ENCODE measurements at places on chromosomes 6 and 20.

DNA sequence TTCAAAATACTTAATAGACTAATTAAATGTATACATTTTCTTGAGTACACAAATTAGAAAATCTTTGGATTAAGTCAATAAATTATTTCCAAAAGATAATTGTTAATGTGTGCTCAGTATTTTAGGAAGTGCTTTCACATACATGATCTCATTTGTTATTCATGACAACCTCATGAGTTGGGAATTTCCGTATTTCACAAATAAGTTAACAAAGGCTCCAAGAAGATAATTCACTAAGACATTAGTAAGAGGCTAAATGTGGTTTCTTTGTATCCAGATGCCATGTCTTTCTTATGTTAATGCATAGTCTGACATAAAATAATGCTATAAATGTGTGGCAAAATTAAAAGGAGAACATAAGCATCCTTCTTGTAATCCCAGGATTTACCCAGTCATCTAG is 79.5 kb upstream of the TCF21 start:
- DNase-seq, result no peak

DNA sequence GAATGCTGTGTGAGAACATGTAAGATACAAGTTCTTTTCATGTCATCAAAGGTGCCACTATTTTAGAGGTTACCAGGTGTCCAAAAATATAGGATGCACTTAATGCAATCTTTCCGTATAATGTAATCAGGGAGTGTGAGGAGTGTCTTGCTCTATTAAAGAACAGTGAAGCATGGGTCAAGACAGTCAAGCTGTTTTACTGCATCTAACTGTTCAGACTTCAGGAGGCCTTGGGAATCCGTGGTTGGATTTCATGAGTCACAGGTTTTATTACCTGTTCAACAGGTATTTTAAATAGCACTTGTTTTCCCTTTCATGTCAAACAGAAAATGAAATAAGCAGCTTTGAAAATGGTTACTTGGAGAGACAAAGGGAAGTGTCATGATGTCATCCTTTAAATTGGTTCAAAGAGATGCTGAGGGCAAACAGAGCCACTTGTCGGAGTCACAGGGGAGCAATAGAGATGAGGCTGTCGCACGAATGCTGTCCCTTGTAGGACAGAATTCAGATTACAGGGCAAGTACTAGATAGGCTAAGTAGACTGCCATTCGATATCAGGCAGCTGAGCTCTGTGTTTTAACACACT is 621.5 kb downstream of the QKI start:
- no peak for DNase-seq

- DNase-seq, result no peak
Measured at GRCh38 chr20:13898012-13898612, 92.3 kb downstream of the SEL1L2 start.

GRCh38 chr6:42123379-42124103 is 18.9 kb downstream of the C6orf132 start:
- no peak for DNase-seq

GRCh38 chr6:161000632-161001031 is 9.1 kb downstream of the MAP3K4 start:
- no peak for DNase-seq

- DNase-seq, result no peak
Measured at GRCh38 chr6:49782293-49782692, 4.8 kb downstream of the PGK2 start.

- DNase-seq, result no peak
Measured at GRCh38 chr6:45880159-45880558, 135.5 kb downstream of the CLIC5 start.

DNA sequence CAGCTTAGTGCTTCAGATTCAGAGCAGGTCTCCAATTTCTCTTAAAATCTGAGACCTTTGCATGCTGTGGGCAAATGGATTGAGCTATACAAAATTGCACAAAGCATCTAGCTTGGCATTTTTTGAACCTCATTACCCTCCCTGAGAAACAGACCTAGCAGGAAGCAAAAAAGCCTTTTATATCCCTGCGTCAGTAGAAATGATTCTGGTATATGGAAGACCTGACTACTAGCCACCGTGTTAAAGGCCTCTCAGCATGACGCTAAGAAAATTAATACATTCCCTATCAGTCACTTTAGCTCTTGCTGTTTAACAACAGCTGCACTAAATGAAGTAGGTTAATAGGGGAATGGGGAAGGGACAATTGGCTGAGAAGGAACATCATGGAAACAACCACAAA is 110.7 kb upstream of the SMLR1 start:
- DNase-seq, result no peak

GRCh38 chr20:58660855-58661597 is 9.9 kb downstream of the STX16 start:
- DNase-seq, result no peak
